ENCODE measurements at places on chromosomes 11 and 22. TPM values are rescaled to one million over a fixed set of nuclear protein-coding genes. Genes with fewer than 3 reads are reported as not detected.

The PSMC3 gene
- 202 TPM for total RNA-seq

GRCh38 chr11:126457817-126458216 lies 102.3 kb downstream of the ST3GAL4 start:
- DNase-seq: no peak

- DNase-seq: no peak
Measured at GRCh38 chr11:70900540-70900939, 351.8 kb downstream of the SHANK2 start.

- no peak for DNase-seq
Measured at GRCh38 chr22:25566186-25566897, 1.9 kb downstream of the GRK3 start.

DNA sequence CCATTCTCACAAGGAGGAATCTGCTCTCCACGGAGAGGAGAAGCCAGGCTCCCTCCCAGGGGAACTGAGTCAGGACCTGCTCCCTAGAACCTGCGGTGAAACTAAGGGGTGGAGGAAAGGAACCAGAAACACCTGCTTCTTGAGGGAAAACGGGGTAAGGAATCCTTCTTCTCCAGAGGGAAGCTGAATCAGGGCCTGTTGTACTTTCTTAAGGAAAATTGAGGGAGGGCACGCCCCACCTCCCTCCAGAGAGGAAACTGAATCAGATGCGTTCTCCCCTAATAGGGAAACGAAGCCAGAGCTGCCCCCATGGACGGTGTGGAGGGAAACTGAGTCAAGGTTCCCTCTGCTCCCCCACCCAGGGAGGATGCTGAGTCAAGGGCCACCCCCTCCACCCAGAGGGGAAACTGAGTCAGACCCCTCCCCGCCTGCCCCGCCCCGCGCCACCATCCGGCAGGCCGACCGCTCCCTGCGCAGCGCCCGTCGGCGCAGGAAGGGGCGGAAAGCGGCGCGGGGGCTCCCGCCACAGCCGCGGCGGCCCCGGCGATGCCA lies 393 bp downstream of the RELA start:
- peak; percentile 60 for DNase-seq

The CHRDL2 gene
- not detected for total RNA-seq

DNA sequence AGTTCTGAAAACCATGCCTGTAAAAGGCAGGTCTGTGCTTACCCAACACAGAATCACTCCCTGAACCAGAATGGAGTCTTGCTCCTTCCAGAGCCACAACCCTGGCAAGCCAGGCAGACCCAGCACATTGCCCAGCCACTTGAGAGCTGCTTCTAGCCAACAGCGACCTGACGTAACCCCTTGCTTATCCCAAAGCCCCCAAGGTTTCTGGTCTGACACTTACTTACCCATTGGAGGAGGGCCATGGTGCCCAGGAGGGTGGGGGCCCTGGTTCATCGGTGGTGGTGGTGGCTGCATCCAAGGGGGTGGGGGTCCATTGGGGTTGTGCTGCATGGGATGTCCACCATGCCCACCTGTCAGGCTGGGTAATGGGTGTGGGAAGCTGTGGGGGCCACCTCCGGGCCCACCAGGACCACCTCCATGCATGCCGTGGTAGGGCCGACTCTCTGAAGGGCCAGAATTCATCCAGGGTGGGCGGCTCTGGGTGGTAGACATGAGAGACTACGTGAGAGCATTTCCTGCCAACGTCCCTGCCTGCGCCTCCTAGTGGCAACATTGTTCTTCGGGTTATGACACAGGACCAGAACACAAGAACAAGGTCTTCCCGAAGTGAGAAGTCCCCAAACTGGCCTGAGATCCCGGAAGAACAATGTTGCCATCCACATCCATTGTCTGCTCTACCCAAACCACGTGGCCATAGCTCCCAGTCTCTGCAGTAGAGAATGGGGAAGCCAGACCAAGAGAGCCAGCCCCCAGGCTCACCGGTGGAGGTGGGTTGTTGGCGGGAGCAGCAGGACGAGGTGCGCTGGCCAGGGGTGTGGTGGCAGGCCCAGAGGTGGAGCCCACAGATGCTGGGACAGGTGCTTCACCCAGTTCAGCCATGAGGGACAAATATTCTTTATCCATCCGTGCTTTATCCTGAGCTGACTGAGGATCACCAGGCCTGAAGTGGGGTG lies 7.8 kb upstream of the PYGM start:
- peak; percentile 55 for DNase-seq

DNA sequence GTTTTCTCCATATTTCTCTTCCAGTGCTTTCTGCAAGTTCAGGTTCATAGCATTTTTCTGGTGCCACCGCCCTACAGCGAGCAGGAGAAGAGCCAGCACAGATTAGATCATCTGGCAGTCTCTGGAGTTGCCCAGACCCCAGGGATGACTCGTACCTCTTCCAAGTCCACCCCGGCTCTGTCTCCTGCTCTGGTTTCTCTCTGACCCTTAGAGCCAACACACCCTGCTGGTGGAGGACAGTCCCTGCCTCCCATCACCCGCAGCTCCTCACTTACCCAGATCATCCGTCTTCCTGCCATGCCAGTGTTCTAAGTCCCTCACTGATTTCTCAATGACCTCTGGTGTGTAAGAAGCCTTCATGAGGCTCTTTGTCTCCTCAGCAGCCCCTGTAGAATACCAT lies 28.0 kb downstream of the TST start:
- no peak for DNase-seq

- no peak for DNase-seq
Measured at GRCh38 chr11:125916683-125917347, 12.5 kb downstream of the DDX25 start.

DNA sequence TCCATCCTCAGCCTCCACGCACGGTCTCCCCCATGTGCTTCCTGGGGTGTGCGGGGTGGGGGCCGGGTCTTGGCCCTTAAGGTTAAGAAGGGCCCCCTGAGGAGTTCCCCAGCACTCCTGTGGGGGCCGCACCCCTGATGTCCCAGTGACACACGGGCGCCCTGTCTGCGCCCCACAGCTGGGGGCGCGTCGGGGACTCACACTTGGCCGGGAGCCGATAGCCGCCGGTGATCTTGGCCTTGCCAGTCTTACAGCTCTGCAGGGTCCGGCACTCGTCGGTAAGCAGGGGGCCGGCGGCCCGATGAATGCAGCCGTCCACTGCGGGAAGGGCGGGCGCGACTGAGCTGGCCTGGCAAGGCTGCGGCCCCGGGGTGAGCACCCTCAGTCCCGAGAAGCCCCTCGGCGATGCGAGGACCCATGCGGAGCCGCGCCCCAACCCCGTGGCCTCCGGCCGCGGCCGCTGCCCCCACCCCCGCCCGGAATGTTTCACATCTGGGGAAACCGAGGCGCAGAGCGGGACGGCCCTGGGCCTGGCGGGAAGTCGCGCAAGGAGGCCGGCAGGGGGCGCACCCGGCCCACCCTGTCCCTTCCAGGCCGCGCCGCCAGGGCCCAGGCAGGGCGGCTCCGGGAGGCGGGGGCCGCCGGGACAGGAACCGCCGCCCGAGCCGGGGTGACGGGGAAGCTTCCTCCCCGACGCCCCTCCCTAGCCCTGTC lies 13.9 kb downstream of the OTUB1 start:
- DNase-seq: peak; percentile 53
